Stimulated activated CD4-positive, alpha-beta T cell treated with anti-CD3 and anti-CD28 coated beads, Interleukin-1b, Interleukin-23, amount 100 ng/mL, for 4 hours (primary cell): ENCODE measurements at places on chromosomes 13 and 19.

DNA sequence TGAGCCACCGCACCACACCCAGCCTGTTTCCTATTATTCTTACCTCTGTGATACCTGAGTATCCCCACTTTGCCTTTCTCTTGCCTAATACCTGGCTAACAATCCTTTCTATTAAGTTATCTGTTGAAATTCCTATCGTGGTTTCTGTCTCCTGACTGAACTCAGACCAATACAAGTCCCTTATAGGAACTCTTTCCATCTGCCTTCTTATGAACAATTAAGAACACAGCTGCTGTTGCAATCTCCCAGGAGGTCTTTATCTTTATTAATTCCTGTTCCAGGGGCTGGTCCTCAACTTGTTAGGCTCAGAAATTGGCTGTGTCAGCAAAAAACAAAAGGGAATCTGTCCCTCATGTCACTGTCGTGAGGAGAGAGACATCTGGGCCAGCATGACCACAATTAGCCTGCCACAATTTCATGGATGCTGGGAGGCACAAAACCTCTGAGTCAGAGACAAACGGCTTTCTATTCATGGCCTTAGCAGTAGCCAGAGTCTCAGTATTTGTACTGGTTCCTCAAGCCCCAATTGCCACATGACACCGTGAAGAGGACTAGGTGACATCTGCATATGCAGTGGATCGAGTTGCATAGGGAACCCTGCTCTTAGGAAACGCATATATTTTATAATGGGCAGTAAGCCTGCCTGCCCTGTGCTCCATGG is 58.2 kb downstream of the NUFIP1 start:
- DNase-seq, result no peak

- DNase-seq, result no peak
Measured at GRCh38 chr13:98976338-98976737, 1.5 kb downstream of the DOCK9 start.

DNA sequence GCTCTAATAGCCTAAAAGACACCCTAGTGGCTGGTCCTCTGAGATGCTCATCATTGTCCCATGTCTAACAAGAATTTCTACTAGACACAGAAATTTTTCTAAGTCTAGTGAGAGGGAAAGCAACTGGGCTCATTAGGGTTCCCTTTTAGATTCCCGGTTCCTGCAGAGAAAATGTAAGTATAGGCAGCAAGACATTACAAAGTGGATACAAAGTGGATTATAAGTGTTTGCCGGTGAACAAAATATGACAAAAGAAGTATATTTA is 20.8 kb upstream of the TMTC4 start:
- DNase-seq, result no peak

DNA sequence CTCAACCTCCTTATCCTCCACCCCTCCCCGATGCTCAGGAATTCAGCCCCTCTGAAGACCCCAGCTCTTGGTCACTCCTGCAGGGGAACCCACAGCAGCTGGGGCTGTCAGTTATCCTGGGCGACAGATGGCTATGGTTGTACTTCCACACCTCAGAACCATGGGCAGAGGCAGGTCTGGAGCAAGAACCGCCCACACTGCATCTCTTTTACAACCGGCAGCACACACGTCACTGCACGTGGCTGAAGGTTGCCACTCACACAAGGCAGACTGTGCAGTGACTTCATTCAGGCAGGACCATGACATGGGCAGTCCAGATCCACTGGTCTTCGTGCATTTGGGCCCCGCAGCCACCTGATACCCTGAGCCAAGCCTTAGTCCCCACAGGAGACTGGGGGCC is 21.5 kb upstream of the SDHAF1 start:
- DNase-seq, result no peak

DNA sequence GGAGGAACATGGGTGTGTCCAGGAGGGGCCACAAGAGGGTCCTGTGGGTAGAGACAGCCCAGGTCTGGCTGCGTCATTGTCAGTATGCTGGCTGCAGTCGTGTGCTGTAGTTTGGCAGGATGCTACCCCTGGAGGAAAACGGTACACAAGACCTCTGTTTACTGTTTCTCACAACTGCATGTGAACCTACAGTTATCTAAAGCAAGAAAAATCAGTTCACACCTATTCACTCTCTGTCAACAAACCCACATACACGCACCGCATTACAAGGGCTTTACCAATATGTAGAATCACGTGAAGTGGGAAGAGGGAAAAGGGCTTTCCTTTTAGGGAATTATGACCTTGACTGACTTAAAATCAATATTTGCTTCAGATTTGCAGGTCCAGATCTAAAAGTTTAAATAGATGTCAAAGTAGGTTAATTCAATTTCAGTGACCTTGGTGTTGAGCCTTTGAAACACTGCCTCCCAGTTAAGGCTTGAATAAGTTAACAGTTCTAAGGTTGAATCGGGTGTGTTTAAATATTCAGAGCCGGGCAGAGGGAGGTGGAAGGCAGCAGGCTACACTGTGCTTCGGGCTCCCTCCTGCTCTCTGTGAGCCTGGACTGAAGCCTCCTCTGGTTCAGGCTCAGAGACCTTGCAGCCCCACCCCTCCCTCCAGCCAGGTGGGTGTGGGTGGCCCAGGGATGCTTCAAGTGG is 17.2 kb upstream of the MCF2L start:
- no peak for DNase-seq

DNA sequence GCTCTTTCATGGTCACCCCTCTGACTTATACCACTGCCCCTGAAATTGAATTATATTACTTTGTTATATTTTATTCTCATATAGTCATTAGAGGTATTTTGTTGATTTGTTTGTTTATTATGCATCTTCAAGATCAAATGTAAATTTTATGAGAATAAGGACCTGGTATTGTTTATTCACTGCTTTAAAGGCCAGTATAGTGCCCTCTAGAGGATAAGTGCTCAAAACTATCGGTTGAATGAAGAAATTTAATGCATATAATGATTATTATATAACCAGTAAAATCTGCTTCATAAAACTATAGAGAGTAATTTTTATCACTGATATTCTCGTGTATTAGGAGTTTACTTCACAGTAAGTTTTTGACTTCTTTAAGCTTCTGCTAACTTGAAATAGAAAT is 1401.9 kb downstream of the SLITRK1 start:
- no peak for DNase-seq

GRCh38 chr13:101624210-101624922 is 171.9 kb downstream of the ITGBL1 start:
- DNase-seq, result no peak

GRCh38 chr13:43401361-43401760 is 378.0 kb downstream of the DNAJC15 start:
- DNase-seq, result no peak

DNA sequence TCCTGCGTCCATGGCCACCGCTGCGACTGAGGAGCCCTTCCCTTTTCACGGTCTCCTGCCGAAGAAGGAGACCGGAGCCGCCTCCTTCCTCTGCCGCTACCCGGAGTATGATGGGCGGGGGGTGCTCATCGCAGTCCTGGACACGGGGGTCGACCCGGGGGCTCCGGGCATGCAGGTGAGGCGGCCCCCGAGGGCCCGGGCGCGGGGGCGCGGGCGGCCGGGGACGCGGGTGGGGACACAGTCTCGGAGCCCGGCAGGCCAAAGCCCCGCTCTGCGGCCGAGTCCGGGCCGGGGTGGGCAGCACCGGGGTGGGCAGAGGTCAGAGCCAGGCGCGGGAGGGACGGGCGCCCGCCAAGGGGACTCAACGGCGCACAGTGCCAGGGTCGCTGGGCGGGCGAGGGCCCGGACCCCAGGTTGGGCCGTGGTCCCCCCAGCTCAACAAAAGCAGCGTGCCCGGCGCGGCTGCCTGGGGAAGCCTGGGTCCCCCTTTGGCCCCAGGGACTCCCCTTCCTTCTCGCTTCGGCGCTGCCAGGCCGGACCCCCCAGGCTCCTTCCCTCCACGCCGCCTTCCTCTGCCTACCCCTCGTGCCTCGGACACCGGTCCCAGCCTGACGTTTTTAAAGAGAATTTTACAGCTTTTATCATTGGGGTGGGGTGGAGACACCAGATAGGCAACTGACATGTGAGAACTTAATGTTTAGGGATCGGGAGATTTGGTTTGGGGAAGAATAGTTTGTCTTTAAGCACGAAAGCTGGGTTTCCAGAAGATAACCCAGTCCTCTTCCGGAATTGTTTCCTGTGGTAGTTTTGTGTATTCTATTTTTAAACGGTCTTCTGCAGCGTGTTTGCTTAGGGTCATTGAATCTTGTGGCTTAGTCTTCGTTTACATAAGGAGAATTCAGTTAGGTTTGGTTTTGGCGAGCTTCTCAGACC is 509 bp downstream of the TPP2 start:
- DNase-seq, result no peak

DNA sequence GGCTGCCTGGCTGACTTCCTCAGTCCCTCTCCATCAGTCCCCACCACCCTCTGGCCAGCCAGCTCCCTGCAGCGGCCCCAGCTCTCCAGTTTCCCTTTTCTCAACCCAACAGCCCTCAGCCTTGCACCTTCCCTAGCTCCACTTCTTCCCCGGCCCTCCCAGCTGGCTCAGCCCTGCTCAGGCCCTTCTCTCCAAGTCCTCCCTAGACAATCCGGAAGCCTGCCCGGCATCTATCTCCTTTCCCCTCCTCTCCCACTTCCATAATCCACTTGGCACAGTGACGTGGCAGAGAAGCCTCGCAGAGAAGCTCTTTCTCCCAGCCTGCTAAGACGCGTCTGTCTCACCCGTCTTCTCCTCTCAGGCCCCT is 1.1 kb downstream of the UBXN6 start:
- DNase-seq, result no peak

GRCh38 chr13:111659842-111660241 is 339.4 kb downstream of the TEX29 start:
- no peak for DNase-seq

- no peak for DNase-seq
Measured at GRCh38 chr13:102191951-102192502, 209.8 kb downstream of the FGF14 start.

DNA sequence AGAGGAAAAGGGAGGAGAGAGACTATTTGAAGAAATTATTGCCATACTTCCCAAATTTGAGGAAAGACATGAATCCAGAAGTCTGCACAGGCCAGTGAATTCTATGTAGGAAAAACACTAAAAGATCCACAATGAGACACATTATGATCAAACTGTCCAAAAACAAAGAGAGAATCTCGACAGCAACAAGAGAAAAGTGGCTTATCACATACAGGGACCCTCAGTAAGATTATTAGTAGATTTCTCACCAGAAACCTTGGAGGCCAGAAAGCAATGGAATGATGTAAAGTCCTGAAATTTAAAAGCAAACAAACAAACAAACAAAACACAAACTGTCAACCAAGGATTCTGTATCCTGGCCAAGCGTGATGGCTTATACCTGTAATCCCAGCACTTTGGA is 55.7 kb upstream of the IL17D start:
- no peak for DNase-seq

GRCh38 chr19:32719611-32720059 is at the start of gene TDRD12:
TDRD12 (plus strand) TSS chr19:32719767; CDS start chr19:32720073, 306 bp downstream.
- no peak for DNase-seq

- DNase-seq, result no peak
Measured at GRCh38 chr13:32042551-32042950, 11.0 kb downstream of the FRY start.

- no peak for DNase-seq
Measured at GRCh38 chr19:8517551-8518442, 3.8 kb upstream of the ZNF414 start.
